ENCODE measurements at places on chromosomes 4 and X.

DNA sequence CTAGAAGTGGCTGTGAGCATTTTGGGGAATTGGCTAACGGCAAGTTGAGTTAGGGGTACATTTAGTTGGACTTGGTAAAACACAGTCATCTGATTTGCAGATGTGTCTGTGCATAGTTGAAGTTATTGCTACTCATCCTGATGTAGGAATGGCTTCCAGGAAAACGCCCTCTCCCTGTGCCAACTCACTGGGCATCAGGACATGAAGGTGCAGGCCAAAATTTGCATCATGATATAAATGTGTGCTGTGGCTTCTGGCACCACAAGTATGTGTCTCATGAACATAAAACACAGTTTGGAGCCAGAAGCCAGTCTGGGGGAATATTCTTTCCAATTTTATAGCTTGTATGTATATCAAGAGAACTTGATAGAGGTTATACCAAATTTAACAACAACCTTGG, 54.2 kb upstream of the CBR4 start:
- no peak for DNase-seq

- no peak for DNase-seq
Measured at GRCh38 chrX:109785053-109785452, 52.0 kb upstream of the ACSL4 start.

GRCh38 chrX:16487620-16488385, 162.2 kb upstream of the S100G start:
- no peak for DNase-seq

- peak; percentile 45 for DNase-seq
Measured at GRCh38 chrX:53089224-53089842, 4.6 kb upstream of the KANTR start.

GRCh38 chrX:140163371-140164159, 198.2 kb upstream of the CXorf66 start:
- DNase-seq, result no peak

GRCh38 chr4:23737571-23737970, 152.3 kb downstream of the PPARGC1A start:
- no peak for DNase-seq

DNA sequence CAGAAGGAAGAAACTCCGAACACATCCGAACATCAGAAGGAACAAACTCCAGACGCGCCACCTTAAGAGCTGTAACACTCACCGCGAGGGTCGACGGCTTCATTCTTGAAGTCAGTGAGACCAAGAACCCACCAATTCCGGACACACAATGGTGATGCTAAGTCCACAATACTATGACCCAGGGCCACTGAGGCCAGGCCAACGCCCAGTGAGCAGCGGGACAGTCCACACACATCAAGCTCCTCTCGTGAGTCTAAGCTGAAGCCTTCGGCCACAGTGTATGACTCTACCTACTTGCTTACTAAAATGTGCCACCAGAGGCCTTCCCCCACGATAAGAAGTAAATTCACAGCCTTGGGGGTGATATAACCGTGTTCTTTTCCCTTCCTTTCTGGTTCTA, 10.2 kb upstream of the CDKN2AIP start:
- no peak for DNase-seq

DNA sequence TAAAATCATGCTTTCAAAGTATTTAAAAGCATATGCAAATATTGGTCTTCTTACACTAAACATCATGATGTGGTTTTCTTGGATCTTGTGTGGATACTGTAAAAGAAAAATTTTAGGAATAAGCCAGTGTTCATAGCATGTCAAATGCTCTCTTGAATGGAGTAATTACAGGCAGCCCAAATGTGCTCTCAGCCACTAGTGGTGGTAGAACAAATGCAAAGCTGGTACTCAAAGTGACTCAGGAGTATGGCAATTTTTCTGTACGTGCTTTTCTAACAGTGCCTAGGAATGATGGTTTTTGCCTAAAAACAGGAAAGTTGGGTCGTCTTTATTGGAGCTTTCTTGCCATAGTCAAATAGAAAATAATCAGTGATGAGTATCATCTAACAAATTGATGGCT, 19.9 kb downstream of the PGRMC2 start:
- no peak for DNase-seq

DNA sequence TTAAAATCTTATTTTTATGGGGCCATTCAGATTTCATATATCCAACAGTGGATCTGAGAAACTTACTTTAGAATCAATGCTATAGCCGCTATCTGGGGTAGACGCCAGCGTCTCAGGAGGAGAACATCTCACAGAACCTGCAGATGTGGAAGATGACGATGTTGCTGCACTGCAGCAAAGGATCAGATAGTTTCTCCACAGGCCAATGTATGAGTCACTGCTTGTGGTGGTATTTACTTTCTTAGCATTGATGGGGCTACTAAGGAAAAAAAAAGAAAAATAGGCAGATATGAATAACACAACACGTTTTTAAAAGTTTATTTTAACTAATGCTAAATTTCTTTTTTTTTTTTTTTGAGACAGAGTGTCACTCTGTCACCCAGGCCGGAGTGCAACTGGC, 85.9 kb downstream of the ZAR1 start:
- DNase-seq, result no peak

- DNase-seq, result no peak
Measured at GRCh38 chr4:124433044-124433443, 279.5 kb downstream of the ANKRD50 start.

- no peak for DNase-seq
Measured at GRCh38 chr4:127580300-127580699, 52.5 kb upstream of the INTU start.

All from ACHN (cell line).